NCI-H1694 treated with DMSO at 0.1 percent for 48 hours (cell line): ENCODE measurements at places on chromosomes 12 and 14.

GRCh38 chr12:11879306-11879705, 191.4 kb upstream of the BCL2L14 start:
- no peak for DNase-seq

GRCh38 chr14:97970222-97970621, 1173.0 kb downstream of the VRK1 start:
- no peak for DNase-seq

- DNase-seq, result no peak
Observed at GRCh38 chr12:52090291-52090690, 10.8 kb downstream of the SMIM41 start.

- no peak for DNase-seq
Observed at GRCh38 chr14:61836184-61836583, 74.0 kb downstream of the SNAPC1 start.

DNA sequence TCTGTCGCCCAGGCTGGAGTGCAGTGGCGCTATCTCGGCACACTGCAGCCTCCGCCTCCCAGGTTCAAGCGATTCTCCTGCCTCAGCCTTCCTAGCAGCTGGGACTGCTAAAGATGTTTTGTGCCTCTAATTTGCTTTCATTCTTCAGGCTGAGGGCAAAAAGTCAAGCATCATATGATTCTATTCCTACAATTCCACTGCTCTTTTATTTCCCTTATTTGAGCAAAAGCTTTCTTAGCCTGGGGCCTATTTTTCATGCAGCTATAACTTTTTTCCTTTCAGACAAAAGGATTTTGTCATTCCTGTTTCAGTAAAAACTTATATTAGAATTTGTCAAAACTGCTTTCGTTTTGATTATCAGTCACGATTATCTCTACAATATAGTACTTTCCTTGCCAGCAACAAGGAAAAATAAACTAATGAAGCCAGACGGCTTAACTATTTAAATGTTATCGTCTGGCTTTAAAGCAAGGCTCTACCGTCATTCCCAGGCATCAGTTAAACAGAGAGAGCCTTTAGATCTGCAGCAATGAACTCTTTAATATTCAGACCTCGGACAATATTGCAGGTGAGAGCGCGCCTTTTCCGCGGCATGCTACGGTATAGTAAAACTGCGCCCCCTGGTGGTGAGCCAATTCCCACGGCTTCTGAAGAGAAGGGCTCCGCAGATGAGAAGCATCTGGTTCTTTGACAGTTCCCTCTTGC, 1.4 kb upstream of the SLC2A13 start:
- peak; percentile 82 for DNase-seq

DNA sequence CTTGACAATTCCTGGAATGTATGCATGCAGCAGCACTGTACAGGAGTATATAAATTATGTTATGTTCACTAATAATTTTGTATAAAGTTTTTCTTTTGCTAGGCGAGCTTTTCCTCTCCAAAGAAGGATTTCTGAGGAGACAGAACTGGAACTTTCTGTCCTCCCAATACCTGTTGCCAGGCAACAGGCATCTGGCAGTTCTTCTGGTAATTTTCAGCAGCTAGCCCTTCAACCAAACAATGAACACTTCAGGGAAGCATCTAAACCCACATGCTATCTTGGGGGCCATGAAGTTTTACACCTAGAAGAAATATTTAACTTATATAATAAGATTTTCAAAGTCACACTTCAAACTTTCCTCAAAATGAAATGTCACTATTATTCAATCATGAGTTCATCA, 162.9 kb upstream of the SYT10 start:
- DNase-seq, result no peak

GRCh38 chr12:68276402-68276930, 23.1 kb upstream of the IL22 start:
- no peak for DNase-seq
